CD4-positive, alpha-beta T cell treated with Interleukin-2 at 100 ng/mL for 4 hours (primary cell): ENCODE measurements at places on chromosomes 7 and 10.
A peak's percentile ranks its signal among the peaks of the same experiment; 100 is the strongest.

DNA sequence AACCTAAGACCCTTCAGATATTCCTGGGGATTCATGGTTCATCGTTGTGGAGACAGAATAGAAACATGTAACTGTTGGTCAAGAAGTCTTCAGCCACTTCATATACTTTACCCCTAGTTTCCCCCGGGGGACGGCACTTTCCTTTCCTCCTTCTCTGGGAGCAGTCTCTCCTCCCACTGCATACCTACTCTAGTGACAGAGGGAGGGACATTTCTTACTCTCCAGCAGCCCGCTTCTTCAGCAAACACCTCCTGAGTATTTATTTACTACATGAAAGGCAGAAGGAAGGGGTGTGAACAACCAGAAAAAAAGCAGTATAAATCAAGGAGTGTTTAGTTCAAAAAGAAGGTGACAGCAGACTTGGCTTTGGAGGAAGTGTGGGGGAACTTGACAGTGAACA, 69.0 kb downstream of the LHFPL3 start:
- no peak for DNase-seq

GRCh38 chr7:74544706-74545469, 91.2 kb downstream of the GTF2IRD1 start:
- peak; percentile 8 for DNase-seq

- no peak for DNase-seq
These were observed 139.8 kb downstream of the GRID1 start for GRCh38 chr10:86226781-86227201.

GRCh38 chr10:7293378-7293920, 117.4 kb downstream of the SFMBT2 start:
- DNase-seq, result no peak

DNA sequence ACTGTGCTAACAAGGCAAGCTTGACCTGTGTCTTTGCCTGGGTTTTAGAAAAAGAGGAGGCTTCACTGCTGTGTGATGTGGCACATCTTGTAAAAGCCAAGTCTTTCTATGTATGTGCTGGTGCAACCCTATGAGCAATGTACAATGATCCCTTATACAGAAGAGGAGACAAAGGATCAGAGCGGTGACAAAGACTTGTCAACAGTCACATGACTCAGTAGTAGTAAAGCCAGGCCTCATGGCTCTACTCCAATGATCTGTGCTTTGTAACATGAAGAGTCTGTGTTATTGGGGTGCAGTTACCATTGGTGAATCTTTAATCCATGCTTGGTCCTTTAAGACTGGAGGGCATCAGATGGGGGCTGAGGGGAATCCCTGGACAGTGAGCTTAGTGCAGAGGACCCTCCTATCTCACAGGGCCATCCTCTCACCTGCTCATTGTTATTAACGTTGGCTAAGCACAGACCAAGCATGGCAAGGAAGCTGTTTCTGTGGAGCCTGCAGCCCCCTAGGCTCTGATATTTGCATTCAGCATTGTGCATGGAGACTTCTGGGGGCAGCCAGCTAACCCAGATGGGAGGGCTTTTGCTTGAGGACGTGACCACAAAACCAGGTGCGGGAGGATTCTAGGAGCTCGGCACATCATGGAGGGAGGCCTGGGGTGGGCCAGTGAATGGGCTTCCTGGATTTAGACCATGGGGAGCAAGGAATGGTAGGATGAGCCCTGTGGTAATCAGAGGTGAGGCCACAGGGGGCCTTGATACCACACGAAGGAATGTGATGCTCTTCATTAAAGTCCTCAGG, 308.8 kb upstream of the ZNF32 start:
- no peak for DNase-seq

DNA sequence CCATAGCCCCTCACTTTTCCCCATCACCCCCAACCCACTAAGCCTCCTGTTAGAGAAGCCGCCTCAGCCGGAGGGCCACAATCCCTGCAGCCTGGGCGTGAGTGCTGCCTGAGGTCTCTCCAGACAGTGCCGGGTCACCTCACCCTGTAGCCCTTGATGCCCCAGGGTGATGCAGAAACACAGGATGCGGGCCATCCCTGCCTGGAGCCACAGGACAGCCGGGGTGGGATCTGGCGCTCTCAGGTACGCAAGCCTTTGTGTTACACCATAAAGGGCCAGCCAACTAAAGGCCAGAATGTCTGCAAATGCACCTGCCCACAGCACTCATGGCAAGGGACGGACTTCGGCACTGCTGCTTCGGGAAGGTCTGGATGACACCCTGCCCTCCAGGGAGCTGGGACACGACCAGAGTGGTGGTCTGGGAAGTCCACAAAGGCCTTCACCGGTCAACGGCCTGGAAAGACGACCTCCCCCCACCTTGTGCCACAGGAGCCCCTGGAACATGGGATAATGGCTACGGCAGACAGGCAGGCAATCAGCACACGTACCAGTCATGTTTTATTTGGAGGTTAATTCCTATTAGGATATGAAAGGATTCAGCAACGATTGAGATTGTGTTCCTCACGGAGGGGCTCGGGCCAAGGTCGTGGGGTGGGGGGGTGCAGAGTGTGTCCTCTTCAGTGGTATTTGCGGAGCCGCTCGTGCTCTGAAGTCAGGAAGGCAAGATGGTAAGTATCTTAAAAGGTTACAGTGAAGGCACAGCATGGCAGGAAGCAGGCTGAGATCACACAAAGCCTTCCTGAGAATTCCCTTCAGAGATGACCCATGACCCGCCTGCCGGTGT, 8.1 kb downstream of the ATP5MF start:
- DNase-seq, result no peak

- DNase-seq, result no peak
These were observed 5.8 kb upstream of the GFRA1 start for GRCh38 chr10:116278846-116279245.

DNA sequence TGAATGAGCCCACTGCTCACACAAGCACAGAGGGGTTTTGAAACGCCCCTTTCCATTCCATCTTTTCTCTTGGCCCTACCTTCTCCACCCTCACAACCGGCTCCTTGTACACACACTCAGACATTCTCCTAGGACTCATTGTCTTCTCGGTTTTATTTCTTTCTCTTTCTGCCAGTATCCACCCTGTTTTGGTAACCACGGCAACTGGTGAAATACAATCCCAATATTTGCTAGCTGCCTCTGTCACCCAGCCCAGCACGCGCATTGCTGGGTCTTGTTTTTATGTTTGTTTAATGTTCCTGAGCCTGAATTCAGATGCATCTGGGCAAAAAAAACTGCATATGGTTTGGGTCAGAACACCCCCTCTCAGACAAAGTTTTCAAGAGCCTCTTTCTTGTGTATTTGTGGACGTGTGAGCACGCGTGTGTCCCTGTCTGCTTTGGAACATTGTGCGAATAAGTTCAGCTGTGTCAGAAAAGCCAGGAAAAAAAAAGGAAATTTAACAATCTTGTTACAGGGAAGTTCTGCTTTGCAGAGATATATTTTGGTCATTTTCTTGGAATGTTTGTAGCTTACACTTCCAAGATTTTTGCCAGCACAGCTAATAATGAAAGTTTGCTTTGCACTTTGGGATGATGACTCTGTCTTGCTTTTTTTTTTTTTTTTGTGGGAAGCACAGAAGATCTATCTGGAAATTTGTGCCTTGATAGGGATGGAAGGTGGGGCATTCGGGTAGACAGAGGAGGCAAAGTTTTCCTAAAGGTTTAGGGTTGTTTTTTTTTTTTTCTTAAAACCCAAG, 225.9 kb downstream of the TRIL start:
- no peak for DNase-seq

- DNase-seq, result no peak
These were observed 478.6 kb downstream of the LRMDA start for GRCh38 chr10:75910032-75910431.

DNA sequence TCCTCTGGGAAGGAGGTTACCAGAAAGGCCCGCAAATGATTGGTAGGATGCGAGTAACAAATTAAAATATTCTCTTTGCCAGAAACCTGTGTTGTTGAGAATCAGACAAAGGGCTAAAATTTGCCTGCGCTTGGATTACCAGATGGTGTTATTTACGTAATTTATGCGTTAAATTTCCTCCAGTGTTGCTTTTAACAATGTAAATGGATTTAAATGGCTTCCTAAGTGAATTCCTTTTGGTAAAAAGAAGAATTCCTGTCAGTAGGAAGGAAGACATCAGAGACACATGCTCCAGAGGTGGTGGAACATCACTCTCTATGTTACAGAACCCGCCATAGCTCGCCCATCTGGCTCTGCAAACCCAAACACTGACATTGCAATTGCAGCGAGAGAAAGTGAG, 520.6 kb downstream of the GALNT17 start:
- DNase-seq, result no peak

GRCh38 chr10:124066126-124066700, 27.2 kb downstream of the CHST15 start:
- no peak for DNase-seq

DNA sequence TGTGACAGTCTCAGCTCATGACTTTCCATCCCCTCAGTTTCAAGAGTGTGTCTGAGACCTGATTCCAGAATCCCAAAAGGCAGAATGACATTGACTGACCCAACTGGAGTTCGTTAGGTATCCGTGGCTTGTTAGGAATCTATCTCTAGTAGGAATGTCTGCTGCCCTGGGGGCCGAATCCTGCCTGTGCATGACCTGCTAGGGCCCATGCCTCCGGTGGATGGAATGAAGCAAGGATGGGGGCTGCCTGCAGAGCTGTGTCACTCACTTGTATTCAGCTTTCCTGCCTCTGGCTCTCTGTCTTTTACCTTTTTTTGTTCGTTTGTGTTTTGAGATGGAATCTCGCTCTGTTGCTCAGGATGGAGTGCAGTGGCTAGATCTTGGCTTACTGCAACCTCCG, 129.5 kb downstream of the SDK1 start:
- DNase-seq, result no peak

DNA sequence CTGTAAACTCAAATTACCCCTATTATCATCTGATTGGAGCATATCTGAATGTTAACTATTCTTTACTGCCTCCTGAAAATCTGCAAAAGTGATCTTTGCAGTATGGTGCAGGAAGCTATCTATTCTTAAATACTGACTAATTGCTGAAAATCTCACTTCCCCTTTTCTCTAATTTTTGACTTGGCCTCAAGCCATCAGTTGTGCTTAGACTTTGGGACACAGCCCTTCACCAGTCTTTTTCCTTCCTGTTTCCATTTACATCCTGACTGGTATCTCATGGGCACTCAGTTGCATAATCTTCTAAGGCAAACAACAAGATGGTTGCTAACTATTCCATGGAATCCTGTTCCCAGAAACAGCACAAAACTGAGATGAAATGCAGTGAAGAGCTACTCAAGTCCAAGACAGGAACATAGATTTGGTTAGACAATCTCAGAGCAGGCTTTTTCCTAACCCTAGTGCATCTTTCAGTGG, 228.5 kb downstream of the SORCS1 start:
- no peak for DNase-seq

- DNase-seq, result no peak
These were observed 62.7 kb upstream of the FZD1 start for GRCh38 chr7:91201442-91202113.

DNA sequence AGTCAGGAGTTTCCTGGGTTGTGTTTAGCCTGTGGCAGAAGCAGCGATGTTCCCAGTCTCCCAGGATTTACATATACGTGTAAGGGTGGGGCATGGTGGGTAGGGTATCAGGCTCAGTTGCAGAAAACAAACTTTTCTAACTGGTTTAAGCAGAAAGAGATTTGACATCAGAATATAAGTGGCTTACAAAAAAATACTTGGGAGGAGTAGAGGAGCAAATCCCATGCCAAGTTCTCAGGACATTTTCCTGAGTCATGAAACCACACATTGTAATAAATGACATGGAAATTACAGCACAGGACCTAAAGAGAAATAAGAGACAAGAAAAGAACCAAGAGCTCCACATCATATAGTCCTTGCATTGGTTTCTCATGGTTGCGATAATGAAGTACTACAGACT, 26.2 kb upstream of the FRMD4A start:
- DNase-seq, result no peak
